ENCODE measurements at places on chromosomes 1 and 21. TPM values are rescaled to one million over a fixed set of nuclear protein-coding genes. Genes with fewer than 3 reads are reported as not detected.

SPRR2E gene
- total RNA-seq = not detected

HRNR gene
- total RNA-seq = not detected

OR2L13 gene
- not detected for total RNA-seq

IQCC gene
- 0.86 TPM for total RNA-seq

NUAK2 gene
- 12.1 TPM for total RNA-seq
